Stomach (tissue), 19 donors: ENCODE measurements at places on chromosomes 16 and 17. TPM values are rescaled to one million over a fixed set of nuclear protein-coding genes. Genes with fewer than 3 reads are reported as not detected.

DNA sequence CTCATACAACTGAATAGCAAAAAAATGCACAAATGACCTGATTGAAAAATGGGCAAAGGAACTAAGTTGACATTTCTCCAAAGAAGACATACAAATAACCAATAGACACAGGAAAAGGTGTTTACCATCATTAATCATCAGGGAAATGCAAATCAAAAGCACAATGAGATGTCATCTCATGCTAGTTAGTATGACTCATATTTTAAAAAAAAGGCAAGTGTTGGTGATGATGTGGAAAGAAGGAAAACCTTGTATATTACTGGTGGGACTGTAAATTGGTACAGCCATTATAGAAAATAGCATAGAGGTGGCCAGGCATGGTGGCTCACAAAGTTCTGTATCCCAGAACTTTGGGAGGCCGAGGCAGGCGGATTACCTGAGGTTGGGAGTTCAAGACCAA lies 232.5 kb upstream of the ZFHX3 start:
- H3K4me1 ChIP-seq: no peaks in the 10 kb centered on the region
- no peaks in the 10 kb centered on the region for H3K36me3 ChIP-seq
- no peak overlapping the region for H3K4me3 ChIP-seq
- no peaks in the 10 kb centered on the region for H3K27me3 ChIP-seq
- no peak overlapping the region for H3K27ac ChIP-seq

DNA sequence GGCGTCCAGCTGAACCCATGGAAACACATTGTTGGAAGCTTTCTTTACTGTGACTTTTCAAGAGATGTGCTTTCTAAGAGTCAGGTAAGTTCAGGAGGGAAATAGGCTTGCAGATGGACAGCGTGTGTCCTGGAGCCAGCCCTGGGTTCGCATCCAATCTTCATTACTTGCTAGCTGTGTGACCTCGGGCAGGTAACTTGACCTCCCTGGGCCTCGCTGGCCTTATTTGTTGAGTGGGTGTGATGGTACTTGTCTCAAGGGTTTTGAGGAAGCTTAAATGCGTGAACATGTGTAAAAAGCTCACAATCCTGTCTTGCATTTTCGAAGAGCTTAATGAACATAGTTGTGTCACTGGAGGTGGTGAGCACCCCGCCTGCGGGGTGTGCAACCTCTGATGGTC lies 11.8 kb downstream of the ADGRG1 start:
- no peaks in the 10 kb centered on the region for H3K36me3 ChIP-seq
- DNase-seq: no peak
- H3K4me3 ChIP-seq: no peak overlapping the region
- peaks cover 37% of the 10 kb centered on the region for H3K27me3 ChIP-seq
- H3K27ac ChIP-seq: peak overlapping the region; percentile 82

DNA sequence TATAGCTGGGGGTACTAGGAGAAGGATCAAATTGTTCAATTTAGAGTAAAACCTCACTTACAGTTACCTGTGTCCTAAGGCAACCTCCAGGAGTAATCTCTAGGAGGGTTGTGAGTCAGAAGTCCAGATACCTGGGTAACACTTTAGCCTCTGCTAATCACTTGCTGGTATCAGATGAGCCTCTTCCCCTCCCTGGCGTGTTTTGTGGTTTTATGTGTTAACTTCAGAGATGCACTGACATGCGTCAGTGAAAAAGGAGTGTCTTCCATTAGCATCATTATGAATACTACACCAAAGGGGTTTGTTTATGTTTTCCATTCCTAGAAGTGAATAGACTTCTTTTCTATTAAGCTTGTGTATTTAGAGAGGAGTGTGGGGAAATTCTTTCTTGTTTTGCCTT lies 208.2 kb downstream of the FTO start:
- no peak overlapping the region for H3K27ac ChIP-seq
- no peaks in the 10 kb centered on the region for H3K36me3 ChIP-seq
- DNase-seq: no peak
- no peaks in the 10 kb centered on the region for H3K27me3 ChIP-seq
- H3K4me1 ChIP-seq: no peaks in the 10 kb centered on the region
- H3K4me3 ChIP-seq: no peak overlapping the region

GRCh38 chr16:11572301-11572995 lies 14.3 kb downstream of the LITAF start:
- peaks cover 82% of the 10 kb centered on the region for H3K4me1 ChIP-seq
- peaks cover 8% of the 10 kb centered on the region for H3K36me3 ChIP-seq
- no peak overlapping the region for H3K4me3 ChIP-seq
- peak; percentile 47 for DNase-seq
- H3K27ac ChIP-seq: peak overlapping the region; percentile 15

DNA sequence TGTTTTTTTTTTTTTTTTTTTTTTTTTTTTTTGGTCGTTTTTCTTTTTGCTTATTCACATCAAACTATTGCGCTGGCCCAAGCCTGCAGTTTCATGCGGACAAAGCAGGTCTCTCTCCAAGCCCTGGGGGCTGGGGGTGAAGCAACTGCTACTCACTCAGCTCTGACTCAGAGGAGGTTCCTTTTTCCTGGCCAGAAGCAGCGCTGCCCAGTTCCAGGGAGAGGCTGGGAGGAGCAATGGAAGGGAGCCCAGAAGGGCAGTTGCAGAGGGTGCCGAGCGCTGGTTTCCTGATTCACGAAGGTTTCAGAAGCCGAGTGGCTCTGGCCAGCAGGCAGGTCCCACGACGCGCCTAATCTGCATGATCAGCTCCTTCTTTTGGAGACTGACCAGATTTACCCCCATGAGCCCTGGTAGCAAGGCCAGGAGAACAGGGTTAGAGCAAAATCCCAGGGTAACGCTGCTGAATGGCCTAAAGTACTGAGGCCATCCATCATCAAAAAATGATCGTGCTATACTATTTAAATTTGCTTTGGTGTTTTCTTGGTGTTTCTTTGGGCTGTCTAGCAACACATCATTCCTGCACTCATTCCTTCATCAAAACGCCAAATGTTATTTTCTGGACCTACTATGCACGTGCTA lies 144.7 kb upstream of the SOX9 start:
- H3K27ac ChIP-seq: no peak overlapping the region
- H3K4me3 ChIP-seq: no peak overlapping the region
- no peaks in the 10 kb centered on the region for H3K27me3 ChIP-seq
- H3K4me1 ChIP-seq: peaks cover 4% of the 10 kb centered on the region
- no peaks in the 10 kb centered on the region for H3K36me3 ChIP-seq

DNA sequence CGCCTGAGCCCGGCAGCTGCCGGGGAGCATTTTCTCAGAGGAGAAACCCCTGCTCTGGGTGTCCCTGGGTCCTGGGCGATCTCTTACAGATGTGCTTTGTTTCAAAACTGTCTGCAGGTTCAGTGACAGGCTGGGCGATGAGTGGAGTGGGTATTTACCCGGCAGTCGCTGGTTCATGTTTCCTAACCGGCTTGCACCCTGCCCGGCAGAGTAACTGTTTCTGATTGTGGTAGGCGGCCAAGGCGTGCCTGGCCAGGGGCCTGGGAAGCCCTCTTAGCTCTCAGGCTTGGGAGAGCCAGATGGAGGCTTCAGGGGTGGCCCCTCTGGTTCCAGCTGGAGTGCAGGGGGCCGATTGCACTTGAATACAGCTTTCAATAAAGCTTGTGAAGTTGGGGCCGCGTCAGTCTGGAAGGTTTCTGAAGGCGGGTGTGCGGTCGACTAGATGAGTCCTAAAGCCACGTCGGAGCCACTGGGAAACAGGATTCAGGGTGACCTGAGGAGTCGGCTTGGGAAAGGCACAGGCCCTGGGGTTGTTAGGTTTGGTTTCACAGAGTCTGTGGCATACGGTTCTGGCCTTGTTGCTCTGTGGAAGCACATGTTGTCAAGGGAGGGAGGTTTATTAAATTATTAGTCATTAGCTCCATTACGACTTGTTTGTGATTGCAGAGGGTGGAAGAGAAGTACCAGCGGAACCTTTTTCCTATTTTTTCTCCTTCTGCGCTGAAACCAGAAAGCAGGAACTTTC lies 1.4 kb downstream of the BAIAP2 start:
- no peaks in the 10 kb centered on the region for H3K36me3 ChIP-seq
- no peaks in the 10 kb centered on the region for H3K27me3 ChIP-seq
- no peak for DNase-seq
- peaks cover 88% of the 10 kb centered on the region for H3K4me1 ChIP-seq
- peak overlapping the region; percentile 73 for H3K4me3 ChIP-seq

- DNase-seq: no peak
- H3K36me3 ChIP-seq: no peaks in the 10 kb centered on the region
- no peak overlapping the region for H3K4me3 ChIP-seq
- H3K27ac ChIP-seq: no peak overlapping the region
- H3K27me3 ChIP-seq: no peaks in the 10 kb centered on the region
Observed at GRCh38 chr16:17359788-17360390, 110.9 kb downstream of the XYLT1 start.

GNG13 gene
- total RNA-seq: not detected

GRCh38 chr17:76659928-76660655 lies 16.5 kb upstream of the ST6GALNAC1 start:
- H3K4me1 ChIP-seq: peaks cover 21% of the 10 kb centered on the region
- DNase-seq: peak; percentile 57
- H3K4me3 ChIP-seq: no peak overlapping the region
- no peaks in the 10 kb centered on the region for H3K27me3 ChIP-seq

CCDC200 gene
- not detected for total RNA-seq

DNA sequence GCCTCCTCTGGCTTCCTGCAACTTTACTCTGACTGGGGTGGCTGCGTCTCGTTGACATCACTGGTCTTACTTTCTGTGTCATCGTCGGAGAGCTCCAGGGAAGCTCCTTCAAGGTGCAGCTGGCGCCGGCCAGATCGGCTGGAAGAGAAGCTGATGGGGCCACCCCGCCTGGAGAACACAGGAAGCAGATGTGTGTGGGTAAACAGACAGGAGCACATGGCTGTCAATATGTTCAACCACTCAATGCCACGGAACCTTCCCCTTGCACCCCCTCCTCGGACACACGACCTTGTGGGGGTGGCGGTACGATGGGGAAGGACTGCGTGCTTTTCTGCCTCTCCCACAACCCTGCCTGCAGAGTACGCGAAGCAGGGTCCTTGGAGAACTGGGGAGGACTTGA lies 40.1 kb downstream of the NDEL1 start:
- H3K4me3 ChIP-seq: no peak overlapping the region
- H3K27ac ChIP-seq: no peak overlapping the region
- H3K27me3 ChIP-seq: no peaks in the 10 kb centered on the region
- peaks cover 100% of the 10 kb centered on the region for H3K36me3 ChIP-seq

ARL5C gene
- total RNA-seq: not detected

SLC5A2 gene
- total RNA-seq: not detected

DNA sequence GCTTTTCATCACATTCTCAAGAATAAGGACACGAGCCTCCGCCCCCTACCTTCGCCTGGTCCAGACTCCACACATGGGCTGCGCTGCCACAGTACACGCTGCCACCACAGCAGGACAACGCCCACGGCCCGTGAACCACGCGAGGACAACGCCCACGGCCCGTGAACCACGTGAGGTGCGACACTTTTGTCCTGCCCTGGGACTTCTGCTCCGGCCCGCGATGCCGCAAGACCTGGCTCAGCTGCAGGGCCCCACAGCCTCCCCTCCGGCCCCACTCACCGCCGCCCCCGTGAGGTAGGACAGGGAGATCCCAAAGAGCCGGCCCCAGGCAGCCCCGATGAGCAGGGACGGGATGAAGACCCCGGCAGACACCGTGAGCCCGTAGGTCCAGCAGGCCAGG lies 5.9 kb upstream of the CCDC154 start:
- H3K27ac ChIP-seq: no peak overlapping the region
- peaks cover 100% of the 10 kb centered on the region for H3K36me3 ChIP-seq

OR1D2 gene
- total RNA-seq: not detected

DNA sequence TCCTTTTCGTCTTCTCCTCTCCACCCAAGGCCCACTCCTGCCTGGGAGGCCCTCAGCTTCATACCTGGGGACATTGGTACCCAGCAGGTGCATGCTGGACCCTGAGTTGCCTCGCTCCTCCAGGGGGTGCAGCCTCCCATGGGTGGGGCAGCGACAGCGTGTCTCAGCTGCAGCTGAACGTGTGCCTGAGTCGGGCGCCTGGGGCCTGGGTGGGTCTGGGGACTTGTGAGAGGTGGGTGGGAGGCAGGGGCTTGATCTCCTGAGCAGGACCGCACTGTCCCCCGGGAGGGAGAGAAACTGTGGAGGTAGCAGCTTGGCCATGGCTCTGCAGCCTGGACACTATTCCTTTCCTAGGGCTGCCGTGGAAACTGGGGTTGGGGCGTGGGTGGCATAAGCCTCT lies 24.8 kb upstream of the ENGASE start:
- no peaks in the 10 kb centered on the region for H3K36me3 ChIP-seq
- no peak overlapping the region for H3K27ac ChIP-seq
- H3K4me3 ChIP-seq: no peak overlapping the region
- no peaks in the 10 kb centered on the region for H3K27me3 ChIP-seq
- peaks cover 18% of the 10 kb centered on the region for H3K4me1 ChIP-seq
- DNase-seq: no peak

DNA sequence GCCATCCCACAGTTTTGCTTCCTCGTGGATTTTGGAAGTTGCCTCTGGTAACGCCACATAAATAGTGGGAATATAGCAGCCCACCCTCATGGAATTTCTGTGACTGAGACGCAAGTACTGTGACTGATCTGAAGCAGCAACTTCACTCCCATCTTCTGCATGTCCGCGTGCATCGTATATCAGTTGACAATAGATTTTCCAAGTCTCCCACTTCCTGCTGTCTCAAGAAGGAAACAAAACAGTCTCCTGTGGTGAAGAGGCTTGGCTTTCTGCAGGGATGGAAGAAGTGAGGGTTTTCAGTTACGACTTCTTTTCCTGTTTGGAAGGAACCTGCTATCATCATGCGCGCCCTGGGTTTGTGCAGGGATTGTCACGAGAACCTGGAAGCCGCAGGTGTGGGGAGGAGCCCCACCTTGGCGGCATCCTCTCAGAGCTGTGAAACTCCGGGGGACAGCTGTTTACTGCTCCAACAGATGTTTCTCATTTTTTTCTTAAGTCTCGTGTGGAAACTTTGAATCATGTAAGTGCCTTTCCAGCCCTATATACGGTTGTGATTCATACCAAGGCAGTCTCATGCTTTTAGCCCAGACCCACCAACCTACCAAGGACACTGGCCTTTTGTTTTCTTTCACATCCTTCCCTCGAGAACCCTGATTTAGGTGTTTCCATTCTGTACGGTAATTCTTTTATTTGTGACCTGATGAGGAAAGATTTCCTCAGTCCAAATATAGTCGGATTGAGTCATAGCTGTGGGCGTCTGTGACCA lies 57.5 kb downstream of the WIPI1 start:
- no peaks in the 10 kb centered on the region for H3K27me3 ChIP-seq
- peaks cover 6% of the 10 kb centered on the region for H3K36me3 ChIP-seq
- peak; percentile 44 for DNase-seq
- no peak overlapping the region for H3K27ac ChIP-seq
- H3K4me3 ChIP-seq: no peak overlapping the region

RNU2-1 gene
- not detected for total RNA-seq

DNA sequence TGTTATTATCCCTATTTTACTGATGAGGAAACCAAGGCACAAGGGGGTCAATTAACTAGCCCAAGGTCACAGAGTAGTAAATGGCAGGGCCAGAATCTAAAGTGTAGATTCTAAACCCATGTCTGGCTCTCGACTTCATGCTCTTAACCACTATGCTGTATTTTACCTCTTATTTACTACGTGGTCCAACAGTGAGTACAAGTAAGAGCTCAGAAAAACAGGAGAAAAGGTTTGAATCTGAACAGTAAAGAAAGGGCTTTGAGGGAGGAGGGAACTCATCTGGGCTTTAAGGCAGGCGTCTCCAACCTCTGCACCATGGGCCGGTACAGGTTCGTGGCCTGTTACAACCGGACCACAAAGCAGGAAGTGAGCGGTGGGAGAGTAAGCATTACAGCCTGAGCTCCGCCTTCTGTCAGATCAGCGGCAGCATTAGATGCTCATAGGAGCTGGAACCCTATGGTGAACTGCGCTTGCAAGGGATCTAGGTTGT lies 62.9 kb downstream of the SMURF2 start:
- peaks cover 19% of the 10 kb centered on the region for H3K4me1 ChIP-seq
- no peak overlapping the region for H3K4me3 ChIP-seq
- H3K27me3 ChIP-seq: no peaks in the 10 kb centered on the region
- H3K27ac ChIP-seq: no peak overlapping the region

- no peaks in the 10 kb centered on the region for H3K36me3 ChIP-seq
- H3K4me1 ChIP-seq: peaks cover 8% of the 10 kb centered on the region
- H3K27me3 ChIP-seq: no peaks in the 10 kb centered on the region
Observed at GRCh38 chr17:69064001-69064400, 3.3 kb upstream of the ABCA9 start.

GPR139 gene
- not detected for total RNA-seq

TLCD3B gene
- not detected for total RNA-seq
